ENCODE measurements at places on chromosomes 2 and 18.

DNA sequence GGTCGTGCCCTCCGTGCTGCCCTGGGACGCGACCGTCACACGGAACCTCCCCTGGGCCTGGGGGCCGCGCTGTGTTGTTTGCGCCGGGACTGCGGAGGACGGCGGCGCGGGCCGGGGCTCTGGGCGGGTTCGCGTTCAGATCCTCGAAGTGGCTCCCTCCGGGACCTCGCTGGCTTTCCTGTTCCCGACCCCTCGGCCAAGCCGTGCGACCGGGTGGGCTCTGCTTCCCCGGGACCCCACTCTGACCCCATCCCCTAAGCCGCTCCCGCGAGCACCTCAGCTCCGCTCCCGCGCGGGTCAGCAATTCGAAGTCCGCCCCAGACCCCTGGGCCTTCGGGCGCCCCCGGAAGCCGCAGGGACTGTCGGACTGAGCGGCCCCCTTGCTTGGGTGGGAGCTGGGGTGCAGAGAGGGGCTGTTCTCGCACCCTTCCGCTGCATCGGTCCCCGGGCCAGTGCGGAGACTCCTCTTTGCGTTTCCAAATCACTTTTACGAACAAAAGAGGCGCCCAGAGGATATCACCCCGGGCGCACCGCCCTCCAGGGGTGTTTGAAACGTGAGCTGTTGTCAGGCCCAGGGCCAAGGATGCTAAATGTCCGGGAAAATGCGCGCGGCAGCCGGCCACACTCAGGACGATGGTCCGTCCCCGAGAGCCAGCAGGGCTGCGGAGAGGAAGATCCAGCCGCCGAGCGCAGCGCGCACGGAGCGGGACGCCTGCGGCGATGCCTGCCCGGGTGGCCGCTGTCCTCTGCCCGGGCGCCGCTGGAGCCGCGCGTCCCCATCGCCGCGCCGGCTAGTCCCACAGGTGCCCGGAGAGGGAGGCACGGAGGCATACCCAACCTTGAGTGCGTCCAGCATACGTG, 73.5 kb downstream of the ZCCHC2 start:
- no peaks in the 10 kb centered on the region for H3K4me1 ChIP-seq
- H3K27me3 ChIP-seq: no peaks in the 10 kb centered on the region
- H3K27ac ChIP-seq: no peak overlapping the region
- no peak overlapping the region for H3K4me3 ChIP-seq
- no peaks in the 10 kb centered on the region for H3K36me3 ChIP-seq
- DNase-seq: no peak

- DNase-seq: no peak
- no peak overlapping the region for H3K27ac ChIP-seq
These were observed 76.6 kb downstream of the BAZ2B start for GRCh38 chr2:159539701-159540100.

GRCh38 chr2:72144632-72145288, 2.9 kb downstream of the CYP26B1 start:
- no peaks in the 10 kb centered on the region for H3K36me3 ChIP-seq
- peaks cover 14% of the 10 kb centered on the region for H3K27me3 ChIP-seq
- peaks cover 34% of the 10 kb centered on the region for H3K4me1 ChIP-seq
- peak overlapping the region; percentile 57 for H3K4me3 ChIP-seq
- DNase-seq: peak; percentile 79
- H3K27ac ChIP-seq: no peak overlapping the region

DNA sequence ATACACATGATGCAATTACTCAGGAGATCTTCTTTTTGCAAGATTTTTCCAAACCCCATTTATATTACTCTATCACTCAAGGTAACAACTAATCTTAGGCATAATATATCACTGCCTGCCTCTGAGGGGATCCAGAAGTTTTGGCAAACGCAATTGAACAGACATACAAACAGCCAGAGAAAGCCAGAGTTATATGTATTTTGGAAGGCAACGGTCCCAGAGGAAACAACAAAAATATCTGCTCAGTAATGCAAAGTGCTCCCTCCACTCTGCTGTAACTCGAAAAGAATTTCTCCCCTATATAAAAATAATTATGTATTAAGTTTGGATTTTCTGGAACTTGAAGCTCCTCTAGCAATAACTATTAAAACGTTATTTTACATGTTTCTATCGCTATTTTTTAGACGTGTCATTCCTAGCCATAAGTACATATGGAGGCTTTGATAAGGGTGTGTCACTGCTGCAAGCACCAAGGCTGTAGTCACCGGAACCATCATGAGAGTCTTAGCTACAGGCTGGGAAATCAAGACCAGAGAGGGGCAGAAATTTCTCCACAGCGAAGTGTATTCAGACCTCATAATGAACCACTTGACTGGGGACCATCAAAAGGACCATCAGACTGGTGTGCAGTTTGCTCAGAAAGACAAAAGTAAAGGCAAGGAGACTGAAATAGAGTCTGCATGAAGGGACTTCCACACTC, 3.7 kb upstream of the GKN1 start:
- no peaks in the 10 kb centered on the region for H3K36me3 ChIP-seq
- no peak for DNase-seq
- H3K27ac ChIP-seq: no peak overlapping the region
- no peaks in the 10 kb centered on the region for H3K27me3 ChIP-seq

GRCh38 chr2:109180786-109181185, 51.8 kb downstream of the SH3RF3 start:
- H3K4me1 ChIP-seq: no peaks in the 10 kb centered on the region
- no peaks in the 10 kb centered on the region for H3K36me3 ChIP-seq
- no peak overlapping the region for H3K4me3 ChIP-seq
- no peak for DNase-seq
- H3K27ac ChIP-seq: no peak overlapping the region

GRCh38 chr2:63894167-63894566, 52.5 kb downstream of the UGP2 start:
- peaks cover 4% of the 10 kb centered on the region for H3K36me3 ChIP-seq
- no peak overlapping the region for H3K27ac ChIP-seq
- H3K4me3 ChIP-seq: no peak overlapping the region
- no peaks in the 10 kb centered on the region for H3K4me1 ChIP-seq

All from Caco-2 (cell line).